NCI-H526 treated with DMSO at 0.1 percent for 48 hours (cell line): ENCODE measurements at places on chromosomes 16 and 17.

DNA sequence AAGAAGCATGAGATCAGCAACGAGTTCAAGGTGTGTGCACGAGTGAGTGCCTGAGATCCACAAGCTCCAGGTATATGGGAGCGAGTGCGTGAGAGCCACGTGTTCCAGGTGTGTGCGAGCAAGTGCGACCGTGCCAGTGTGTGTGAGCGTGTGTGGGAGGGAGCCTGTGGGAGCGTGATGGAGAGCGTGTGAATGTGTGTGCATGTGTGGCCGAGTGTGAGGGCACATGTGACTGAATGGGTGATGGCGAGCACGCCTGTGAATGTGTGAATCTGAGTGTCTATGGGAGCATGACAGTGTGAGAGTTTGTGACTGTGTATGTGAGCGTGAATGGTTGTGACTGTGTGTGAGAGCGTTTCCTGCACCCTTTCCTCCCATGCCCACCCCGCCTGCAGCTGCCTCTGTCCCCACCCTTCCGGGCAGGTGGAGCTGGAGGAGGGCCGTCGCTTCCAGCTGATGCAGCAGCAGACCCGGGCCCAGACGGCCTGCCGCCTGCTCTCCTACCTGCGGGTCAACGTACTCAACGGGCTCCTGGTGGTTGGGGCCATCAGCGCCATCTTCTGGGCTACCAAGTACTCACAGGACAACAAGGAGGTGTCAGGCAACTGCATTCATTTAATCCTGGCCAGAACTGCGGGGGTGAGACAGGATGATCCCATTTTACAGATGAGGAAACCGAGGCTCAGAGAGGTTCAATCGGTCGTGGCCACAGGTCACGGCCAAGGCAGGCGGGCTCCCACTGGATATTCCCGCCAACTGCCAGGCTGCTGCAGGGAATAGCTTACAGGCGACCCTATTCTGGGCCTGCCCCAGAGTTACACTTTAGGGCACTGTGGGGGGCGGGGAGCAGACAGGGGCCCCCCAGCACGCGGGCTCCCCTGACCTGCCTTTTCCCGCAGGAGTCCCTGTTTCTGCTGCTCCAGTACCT, 3.7 kb downstream of the TMC8 start:
- peak; percentile 71 for DNase-seq

GRCh38 chr16:26317885-26318284, 626.1 kb downstream of the HS3ST4 start:
- no peak for DNase-seq

GRCh38 chr16:1029259-1029545, 43.3 kb upstream of the SSTR5 start:
- no peak for DNase-seq

DNA sequence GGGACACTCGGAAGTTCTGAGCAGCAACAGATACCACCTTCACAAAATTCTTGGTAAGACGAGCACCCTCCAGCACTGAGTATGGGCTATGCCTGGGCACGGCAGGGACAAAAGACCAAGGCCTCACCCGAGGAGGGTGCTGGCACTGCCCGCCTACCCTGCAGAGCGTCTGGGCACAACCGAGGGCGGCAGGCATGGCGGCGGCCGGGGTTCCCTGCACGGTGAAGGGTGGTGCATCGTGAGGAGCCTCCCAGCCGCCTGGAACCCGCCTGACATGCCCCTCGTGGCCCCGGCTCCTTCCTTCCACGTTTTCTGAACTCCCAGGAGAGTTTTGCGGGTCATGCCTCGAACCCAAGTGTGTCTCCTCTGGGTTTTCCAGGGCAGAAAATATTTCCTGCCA, 18.9 kb downstream of the GALNS start:
- DNase-seq = no peak

DNA sequence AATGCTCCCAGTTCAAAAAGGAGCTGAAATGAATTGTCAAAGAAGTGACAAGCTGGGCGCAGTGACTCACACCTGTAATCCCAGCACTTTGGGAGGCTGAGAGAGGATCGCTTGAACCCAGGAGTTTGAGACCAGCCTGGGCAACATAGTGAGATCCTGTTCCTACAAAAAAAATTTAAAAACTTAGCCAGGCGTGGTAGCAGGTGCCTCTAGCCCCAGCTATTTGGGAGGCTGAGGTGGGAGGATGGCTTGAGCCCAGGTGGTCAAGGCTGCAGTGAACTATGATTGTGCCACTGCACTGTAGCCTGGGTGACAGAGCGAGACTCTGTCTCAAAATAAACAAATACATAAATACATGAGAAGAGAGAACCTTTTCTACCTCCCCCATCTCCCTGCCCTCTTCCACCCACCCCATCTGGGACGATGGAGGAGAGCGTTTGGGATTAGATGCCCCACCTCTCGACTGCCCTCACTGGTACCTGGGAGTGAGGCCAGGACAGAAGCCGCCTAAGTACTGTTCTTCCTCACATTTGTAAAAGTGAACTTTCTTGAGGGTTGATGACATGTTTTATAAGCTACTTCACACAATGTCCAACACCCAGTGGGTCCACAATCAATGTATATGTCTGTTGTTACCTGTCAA, 2.4 kb downstream of the IL4R start:
- no peak for DNase-seq

- no peak for DNase-seq
Measured at GRCh38 chr16:58635502-58635901, 5.9 kb upstream of the CNOT1 start.

DNA sequence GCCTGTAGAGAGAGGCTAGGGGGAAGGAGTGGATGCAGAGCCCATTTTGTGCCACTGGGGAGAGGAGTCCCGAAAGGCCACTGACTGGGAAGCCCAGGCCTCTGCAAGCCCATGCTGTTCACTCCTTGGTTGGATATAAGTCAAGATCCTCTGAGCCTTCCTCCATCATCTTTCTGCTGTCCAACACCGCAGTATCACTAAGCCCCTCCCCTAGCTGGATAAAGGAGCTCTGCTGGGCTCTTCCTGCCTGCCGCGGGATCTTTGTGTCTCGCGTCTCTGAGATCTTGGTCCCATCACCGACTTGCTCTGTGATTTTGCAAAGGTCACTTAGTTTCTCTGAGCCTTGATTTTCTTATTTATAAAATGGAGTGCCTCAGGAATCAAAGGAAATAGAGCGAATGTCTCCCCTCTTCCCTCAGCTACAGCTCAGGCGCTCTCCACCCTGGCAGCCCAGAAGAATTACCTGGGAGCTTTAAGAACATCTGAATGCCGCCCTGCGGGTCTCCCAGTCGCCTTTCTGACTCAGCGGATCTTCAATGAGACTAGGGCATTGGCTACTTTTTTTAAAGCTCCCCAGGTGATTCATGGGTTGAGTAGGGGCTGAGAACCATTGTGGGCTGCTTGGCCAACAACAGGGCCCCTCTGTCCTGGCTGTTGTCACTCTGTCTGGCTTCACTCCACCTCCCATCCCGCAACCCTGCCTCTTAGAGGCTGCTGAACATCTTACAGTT, 25.2 kb upstream of the TMEM220 start:
- DNase-seq = no peak

DNA sequence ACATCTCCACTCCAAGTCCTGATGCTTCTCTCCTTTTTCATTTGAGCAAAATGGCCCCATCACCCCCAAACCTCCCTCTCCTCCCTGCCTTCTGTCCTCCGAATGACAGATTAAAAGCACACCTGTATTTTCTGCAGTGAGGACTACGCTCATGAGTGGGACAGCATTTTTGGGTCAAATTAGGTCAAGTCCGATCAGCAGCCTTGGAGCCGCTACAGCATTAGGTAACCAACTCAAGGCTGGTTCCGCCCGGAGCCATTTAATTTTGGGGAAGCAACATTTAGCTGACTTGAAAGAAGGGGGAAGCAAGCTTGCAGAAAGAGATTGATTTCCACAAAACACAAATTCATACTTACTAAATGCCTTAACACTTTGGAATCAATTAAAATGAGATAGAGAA, 324.1 kb upstream of the CDH5 start:
- DNase-seq = no peak

DNA sequence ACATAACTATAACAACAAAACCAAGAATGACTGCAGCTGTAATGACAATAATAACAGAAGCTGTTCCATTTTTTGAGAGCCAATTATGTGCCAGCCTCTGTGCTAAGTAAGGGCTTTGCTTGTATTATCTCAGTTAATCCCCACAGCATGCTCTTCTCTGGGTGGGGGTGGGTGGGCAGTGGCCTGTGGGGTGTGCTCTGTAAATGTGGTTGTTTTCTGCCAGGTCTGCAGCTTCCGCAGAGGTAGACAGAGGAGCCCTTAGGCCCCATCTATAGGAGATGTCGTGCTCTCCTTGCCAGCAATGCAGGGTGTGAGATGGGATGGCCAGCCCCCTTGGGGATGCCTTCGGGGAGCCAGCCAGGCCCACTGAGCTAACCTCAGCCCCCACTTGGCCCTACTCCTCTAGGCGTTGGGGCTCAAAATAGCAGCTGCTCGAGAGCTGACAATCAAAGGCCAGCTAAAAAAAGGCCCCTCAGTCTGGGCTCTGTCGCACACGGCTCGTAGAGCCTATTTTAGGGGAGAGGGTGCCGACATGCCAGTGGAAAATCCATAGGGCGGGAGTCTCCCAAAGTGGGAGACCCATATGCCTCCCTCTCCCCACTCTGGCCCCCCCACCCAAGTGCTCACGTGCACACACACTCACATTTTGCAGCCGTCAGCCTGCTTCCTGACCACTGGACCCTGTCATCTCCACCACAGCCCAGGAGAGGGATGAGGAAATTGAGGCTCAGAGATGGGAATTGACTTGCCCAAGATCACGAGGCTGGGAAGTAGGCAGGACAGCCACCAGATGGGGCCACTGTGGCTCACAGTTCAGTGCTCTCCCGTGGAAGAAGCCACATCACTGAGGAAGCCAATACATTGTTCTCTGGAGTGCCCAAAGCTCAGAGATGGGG, 15.8 kb downstream of the CDH16 start:
- DNase-seq = no peak

GRCh38 chr17:79943347-79944241, 92.1 kb downstream of the TBC1D16 start:
- no peak for DNase-seq

- no peak for DNase-seq
Measured at GRCh38 chr16:80580109-80580832, 39.5 kb downstream of the DYNLRB2 start.

DNA sequence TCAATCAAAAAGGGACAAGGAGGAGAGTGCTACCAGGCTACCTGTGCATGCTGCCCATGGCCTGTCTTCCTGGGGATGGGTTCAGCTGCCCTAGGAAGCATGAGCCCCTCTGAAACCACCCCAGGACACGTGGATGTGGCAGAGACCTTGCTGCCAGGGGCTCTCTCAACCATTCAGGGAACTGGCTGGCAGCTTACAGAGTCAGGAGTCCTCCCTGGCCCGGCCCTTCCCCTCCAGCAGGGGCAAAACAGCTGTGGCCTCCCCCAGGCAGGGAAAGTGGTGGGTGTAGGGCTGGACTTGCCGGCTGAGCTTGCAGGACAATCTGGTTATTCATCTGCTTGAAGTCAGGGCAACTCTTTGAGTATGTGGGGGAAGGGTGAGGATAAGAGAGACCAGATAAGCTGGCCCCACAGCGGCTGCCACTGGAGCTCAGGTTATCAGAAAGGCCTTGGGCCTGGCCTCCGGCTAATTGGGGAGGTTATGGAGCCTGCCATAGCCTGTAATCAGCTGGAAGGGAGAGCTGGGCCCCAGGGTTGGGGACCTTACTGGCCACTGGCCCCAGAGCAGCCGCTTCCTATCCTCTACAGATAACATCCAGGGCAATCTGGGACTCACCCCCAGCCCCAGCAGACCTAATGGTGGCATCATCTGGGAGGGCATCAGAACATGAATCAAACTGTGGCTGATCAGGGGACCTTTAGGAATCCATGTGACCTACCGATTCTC, 5.6 kb upstream of the TBX2 start:
- no peak for DNase-seq
